Activated CD4-positive, CD25-positive, alpha-beta regulatory T cell treated with anti-CD3 and anti-CD28 coated beads, Interleukin-2, amount 50 U/mL, for 72 hours (primary cell): ENCODE measurements at places on chromosomes 12 and 14.

DNA sequence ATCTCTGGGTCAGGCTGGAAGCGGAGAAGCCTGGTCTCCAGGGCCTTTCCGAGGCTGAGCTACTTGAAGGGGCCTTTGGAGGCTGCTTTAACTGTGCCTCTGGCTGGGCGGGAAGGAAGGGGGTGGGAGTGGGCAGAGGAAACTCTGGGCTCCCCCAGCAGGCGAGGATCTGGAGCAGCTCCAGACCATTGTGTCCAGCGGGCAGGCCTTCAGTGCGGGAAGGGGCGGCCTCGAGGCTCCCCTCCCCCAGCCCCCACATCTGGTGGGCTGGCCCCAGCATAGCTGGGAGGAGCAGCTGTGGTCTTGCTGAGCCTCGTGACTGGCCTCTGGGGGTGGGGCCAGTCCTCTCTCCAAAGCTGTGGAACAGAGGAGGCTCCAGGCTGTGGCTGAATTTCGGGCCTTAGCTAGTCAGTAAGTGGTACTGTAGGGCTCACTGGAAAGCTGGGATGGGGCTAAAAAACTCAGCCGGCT lies 3.4 kb downstream of the TAMALIN start:
- no peak for DNase-seq

DNA sequence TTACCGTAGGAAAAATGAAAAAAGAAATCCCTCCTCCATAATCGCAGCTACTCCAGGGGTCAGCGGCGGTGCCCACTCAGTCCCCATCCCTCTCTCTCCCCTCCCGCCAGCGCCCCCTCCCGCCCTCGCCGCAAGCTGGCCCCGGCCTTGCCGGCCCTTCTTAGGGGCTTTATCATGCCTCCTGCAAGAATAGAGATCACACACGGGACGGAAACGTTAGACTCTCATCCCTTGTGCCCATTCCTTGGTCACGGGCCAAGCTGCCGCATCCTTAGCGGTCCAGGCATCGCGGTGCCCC lies 692 bp upstream of the COX14 start:
- DNase-seq, result no peak

DNA sequence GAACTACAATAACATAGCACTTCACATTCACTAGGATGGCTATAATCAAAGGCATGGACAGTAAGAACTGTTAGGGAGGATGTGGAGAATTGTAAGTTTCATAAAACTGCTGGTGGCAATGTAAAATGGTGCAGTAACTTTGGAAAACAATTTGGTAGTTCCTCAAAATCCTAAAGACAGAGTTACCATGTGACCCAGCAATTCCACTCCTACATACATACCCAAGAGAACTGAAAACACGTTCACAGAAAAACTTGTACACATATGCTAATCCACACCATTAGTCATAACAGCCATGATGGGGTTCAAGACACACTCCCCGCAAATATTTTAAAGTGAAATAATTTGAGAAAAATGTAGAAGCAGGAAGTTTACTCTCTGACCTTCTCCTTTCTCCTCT lies 31.7 kb downstream of the GALC start:
- DNase-seq, result no peak

- no peak for DNase-seq
Observed at GRCh38 chr12:80445083-80445793, 1.2 kb downstream of the PTPRQ start.

- no peak for DNase-seq
Observed at GRCh38 chr12:90621927-90622326, 333.0 kb downstream of the CCER1 start.

DNA sequence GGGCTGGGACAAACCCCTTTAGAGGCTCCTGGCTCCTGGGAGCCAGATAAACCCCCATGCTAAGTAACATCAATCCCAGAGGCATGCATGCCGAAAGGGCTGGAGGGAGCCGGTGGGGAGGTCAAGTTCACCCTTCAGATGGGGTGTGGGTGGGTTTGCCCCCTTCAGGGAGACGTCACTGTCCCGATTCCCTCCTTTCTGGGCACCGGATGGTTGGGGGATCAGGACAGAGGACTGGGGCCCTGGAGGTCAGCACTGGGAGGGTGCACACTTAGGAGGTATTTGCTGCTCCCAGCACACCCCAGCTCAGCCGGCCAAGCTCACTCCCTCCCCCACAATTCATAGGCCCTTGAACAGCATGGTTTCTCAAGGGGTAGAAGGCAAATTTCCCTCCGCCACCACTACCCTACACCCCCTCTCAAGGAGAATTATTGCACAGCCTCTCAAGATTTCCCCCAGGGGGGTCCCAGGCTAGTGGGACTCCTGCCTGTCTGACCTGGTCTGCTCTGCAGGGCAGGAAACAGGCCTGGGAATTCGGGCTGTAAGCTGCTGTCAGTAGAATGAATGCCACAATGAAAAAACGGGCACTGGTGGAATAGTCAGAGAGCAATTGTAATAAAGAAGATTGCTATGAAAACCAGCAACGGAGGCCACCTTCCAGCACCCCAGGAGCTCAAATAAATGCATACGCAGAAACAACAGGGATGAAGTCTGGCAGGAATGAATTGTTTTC lies 63.5 kb downstream of the GALNT16 start:
- DNase-seq, result no peak

GRCh38 chr12:123449249-123449733 lies 8.6 kb upstream of the SNRNP35 start:
- no peak for DNase-seq

- no peak for DNase-seq
Observed at GRCh38 chr12:86349196-86349595, 93.0 kb upstream of the MGAT4C start.

DNA sequence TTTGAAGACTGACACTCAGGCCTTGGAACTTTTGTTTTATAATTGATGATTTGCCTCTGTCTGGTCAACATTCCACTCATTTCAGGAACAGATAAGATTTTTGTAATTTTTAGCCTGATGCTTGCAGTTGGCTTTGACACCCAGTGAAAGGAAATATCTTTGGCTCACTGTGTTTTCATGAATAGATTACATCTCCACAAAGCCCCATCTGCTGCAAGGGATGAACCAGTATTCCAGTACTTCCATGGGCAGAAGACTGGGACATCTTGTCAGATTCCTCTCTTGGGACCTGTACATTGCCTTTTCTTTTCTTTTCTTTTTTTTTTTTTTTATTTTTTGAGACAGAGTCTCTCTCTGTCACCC lies 28.4 kb downstream of the GSG1 start:
- DNase-seq, result no peak

GRCh38 chr12:3962631-3963483 lies 89.7 kb upstream of the PARP11 start:
- peak; percentile 34 for DNase-seq

DNA sequence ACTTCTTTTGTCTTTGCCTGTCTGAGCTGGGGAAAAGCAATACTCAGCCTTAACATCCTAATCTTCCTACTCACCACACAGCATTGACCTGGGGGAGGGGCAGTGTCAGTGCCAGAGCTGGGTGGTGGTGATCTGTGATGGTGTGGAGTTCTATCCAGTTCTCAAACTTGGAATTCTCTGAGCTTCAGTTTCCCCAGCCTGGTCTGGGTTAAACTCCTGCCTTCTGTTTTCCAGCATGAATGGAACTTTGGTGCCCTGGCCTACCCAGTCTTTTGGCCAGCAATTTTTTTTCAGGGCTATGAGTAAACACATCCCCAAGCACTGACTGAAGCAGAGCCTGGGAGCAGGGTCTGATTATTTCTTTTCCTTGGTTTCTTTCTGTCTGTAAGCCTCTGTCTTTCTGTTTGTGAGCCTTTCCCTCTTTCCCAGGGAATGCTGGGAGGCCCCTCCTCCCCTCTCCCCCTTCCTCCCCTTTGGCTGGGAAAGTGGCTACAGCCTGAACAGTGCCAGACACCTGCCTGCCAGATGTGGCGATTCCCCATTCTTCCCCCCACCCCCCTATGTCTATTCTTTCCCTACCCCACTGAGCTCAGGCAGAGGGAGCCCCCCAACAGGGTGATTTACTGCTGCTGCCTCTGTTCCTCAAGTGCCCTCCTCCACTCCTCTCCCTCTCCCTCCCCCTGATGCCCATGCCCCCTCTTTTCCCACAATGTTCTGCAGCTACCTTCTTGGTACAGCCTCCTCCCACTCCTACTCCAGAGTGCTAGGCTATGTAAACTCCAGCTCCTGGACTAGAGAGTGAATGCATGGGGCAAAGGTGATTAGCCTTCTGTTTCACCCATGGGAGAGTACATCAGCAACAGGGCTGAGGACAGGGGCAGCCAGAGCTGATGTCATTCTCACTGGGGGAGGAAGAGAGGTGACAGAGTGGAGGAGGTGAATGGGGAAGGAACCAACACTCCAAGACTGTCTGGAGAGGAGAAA lies 11.1 kb downstream of the GPR84 start:
- no peak for DNase-seq

DNA sequence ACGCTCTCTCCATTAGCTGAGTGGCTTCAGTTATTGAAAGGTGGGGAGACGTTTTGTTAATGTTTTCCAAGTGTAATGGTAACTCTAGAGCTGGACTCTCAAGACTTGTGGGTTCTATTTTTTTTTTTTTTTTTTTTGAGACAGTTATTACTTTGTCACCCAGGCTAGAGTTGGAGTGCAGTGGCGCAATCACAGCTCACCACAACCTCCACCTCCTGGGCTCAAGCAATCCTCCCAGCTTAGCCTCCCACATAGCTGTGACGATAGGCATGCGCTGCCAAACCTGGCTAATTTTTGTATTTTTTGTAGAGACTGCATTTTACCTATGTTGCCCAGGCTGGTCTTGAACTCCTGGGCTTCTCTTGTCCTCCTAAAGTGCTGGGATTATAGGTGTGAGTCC lies 26.2 kb downstream of the ATF1 start:
- no peak for DNase-seq
